ENCODE measurements at places on chromosomes 16 and 17. TPM values are rescaled to one million over a fixed set of nuclear protein-coding genes. Genes with fewer than 3 reads are reported as not detected.

Gene RPH3AL
- 1.3 TPM for total RNA-seq

Gene CIAO3
- total RNA-seq = 33.7 TPM

Gene CNGB1
- not detected for total RNA-seq

Gene TP53TG3
- total RNA-seq = not detected

Gene NAGS
- 0.21 TPM for total RNA-seq

Gene KRT24
- total RNA-seq = not detected

Gene LGALS9B
- total RNA-seq = not detected

Gene ZNF423
- total RNA-seq = not detected

Gene SHBG
- 0.40 TPM for total RNA-seq

GRCh38 chr16:74573622-74574021 lies 33.3 kb downstream of the GLG1 start:
- peaks cover 42% of the 10 kb centered on the region for H3K4me1 ChIP-seq
- no peaks in the 10 kb centered on the region for H3K36me3 ChIP-seq
- H3K27me3 ChIP-seq = no peaks in the 10 kb centered on the region
- no peak overlapping the region for H3K4me3 ChIP-seq
- H3K27ac ChIP-seq = peak overlapping the region; percentile 67

- H3K27ac ChIP-seq = peak overlapping the region; percentile 10
- H3K36me3 ChIP-seq = no peaks in the 10 kb centered on the region
- peaks cover 5% of the 10 kb centered on the region for H3K27me3 ChIP-seq
- H3K4me3 ChIP-seq = no peak overlapping the region
- no peaks in the 10 kb centered on the region for H3K4me1 ChIP-seq
- no peak for DNase-seq
These were observed 29.0 kb upstream of the ATP2C2 start for GRCh38 chr16:84339311-84339710.

DNA sequence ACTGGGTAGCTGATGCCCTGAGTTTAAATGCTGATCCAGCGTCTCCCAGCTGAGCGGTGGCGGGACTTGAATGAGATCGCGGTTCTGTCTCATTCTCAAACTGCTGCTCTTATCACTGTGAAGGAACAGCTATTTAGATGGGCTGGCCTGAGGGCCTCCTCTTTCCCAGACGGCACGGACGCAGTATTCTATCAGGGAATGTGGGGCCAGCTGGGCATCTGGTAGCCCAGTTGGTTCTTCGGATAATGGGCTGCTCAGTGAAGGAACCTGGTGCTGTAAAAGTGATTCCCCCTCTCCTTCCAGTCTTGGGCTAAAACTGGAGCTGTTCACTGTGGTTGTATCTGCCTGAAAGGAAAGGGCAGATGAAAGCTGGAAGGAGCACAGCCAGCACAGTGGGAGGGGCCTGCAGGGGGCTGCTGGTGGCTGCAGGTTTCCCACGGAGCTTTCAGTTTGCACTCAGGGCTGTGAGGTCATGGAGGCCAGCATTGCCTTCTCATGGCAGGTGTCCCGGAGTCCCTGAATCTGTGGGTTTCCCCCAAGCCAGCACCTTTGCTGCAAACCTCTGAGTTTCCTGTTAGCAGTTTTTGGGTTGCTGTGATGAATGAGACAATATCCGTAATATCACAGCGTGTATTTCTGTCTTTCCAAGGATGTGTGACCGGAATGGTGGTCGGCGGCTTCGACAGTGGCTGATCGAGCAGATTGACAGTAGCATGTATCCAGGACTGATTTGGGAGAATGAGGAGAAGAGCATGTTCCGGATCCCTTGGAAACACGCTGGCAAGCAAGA lies 3.6 kb downstream of the IRF8 start:
- H3K4me1 ChIP-seq = peaks cover 27% of the 10 kb centered on the region
- peaks cover 50% of the 10 kb centered on the region for H3K27me3 ChIP-seq
- no peak for DNase-seq
- peaks cover 2% of the 10 kb centered on the region for H3K36me3 ChIP-seq
- H3K4me3 ChIP-seq = peak overlapping the region; percentile 88

GRCh38 chr17:32520737-32521404 lies 34.1 kb downstream of the CDK5R1 start:
- DNase-seq = no peak
- peak overlapping the region; percentile 95 for H3K27ac ChIP-seq
- no peaks in the 10 kb centered on the region for H3K27me3 ChIP-seq
- no peaks in the 10 kb centered on the region for H3K36me3 ChIP-seq
- peaks cover 49% of the 10 kb centered on the region for H3K4me1 ChIP-seq

- H3K27ac ChIP-seq = no peak overlapping the region
- no peak for DNase-seq
- H3K36me3 ChIP-seq = no peaks in the 10 kb centered on the region
- H3K4me3 ChIP-seq = no peak overlapping the region
These were observed 131.9 kb downstream of the NPIPB5 start for GRCh38 chr16:22642416-22643088.

GRCh38 chr17:6492892-6493674 lies 48.8 kb downstream of the PIMREG start:
- H3K27ac ChIP-seq = no peak overlapping the region
- H3K4me3 ChIP-seq = no peak overlapping the region
- H3K36me3 ChIP-seq = no peaks in the 10 kb centered on the region
- peaks cover 15% of the 10 kb centered on the region for H3K4me1 ChIP-seq
- DNase-seq = no peak

DNA sequence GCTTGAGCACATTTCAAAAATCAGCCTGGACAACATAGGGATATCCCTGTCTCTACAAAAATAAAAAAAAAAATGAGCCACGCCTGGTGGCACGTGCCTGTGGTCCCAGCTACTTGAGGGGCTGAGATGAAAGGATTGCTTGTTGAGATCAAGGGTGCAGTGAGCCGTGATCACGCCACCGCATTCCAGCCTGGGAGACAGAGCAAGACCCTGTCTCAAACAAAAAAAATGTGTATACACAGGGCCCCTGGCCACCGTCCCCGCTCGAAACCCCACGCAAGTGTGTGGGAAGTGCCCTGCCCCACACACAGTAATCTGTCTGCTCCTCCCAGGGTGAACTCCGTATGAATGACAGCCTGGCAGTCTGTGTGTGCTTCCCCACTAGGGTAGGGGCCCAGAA lies 93.0 kb upstream of the RPL38 start:
- no peak for DNase-seq
- peaks cover 46% of the 10 kb centered on the region for H3K27me3 ChIP-seq
- H3K4me1 ChIP-seq = peaks cover under 1% of the 10 kb centered on the region
- H3K27ac ChIP-seq = no peak overlapping the region
- peaks cover 2% of the 10 kb centered on the region for H3K36me3 ChIP-seq

DNA sequence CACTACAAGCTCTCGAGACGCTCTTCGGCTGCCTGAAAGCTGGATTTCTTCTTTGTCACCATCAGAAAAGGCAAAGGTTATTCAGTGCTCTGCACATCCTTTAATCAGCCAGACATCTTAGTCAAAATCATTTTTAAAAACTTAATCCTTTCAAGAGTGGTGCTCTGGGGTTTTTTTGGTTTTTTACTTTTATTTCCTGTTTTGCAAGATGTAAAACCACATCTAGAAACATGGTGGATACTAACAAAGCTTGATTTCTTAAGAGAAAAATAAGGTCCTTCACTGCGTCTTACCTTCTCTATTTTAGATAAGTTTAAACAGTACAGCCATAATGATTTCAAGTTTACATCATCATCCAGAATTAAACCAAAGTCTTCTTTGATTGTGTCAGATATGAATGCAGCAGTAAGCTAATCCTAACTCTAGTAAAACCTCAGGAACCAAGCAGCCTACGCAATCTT lies 6.3 kb downstream of the ANKRD11 start:
- no peak for DNase-seq
- H3K27ac ChIP-seq = peak overlapping the region; percentile 97
- H3K4me3 ChIP-seq = peak overlapping the region; percentile 94
- H3K27me3 ChIP-seq = no peaks in the 10 kb centered on the region
- H3K36me3 ChIP-seq = peaks cover 2% of the 10 kb centered on the region

DNA sequence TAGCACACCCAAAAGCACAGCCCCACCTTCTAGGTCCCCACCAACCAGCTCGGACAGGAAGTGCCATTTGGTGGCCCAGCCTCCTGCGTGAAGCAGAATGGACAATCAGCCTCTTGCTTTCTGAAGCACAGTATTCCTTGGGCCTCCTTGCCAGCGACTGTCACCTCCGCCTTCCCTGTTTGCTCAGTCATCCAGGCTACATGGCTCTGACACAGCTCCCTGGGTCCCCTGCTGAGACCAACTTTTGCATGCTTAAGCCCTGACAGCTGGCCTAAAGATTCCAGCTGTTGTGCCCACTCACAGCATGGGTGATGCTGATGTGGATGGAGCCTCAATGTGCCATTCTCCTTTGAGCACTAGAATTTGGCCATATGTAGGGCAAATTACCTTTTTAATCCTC lies 4.5 kb upstream of the CACNG5 start:
- H3K27me3 ChIP-seq = peaks cover 65% of the 10 kb centered on the region
- H3K4me1 ChIP-seq = peaks cover 2% of the 10 kb centered on the region
- no peak overlapping the region for H3K4me3 ChIP-seq
- no peak for DNase-seq

- peak overlapping the region; percentile 98 for H3K27ac ChIP-seq
- no peak for DNase-seq
- H3K4me3 ChIP-seq = peak overlapping the region; percentile 96
These were observed 1.6 kb downstream of the NDUFB10 start for GRCh38 chr16:1960665-1961630.

GRCh38 chr16:1992704-1993317 lies 3.0 kb downstream of the SYNGR3 start:
- no peak for DNase-seq
- H3K4me1 ChIP-seq = peaks cover 7% of the 10 kb centered on the region
- no peaks in the 10 kb centered on the region for H3K36me3 ChIP-seq
- H3K4me3 ChIP-seq = no peak overlapping the region

- no peak overlapping the region for H3K4me3 ChIP-seq
- H3K36me3 ChIP-seq = no peaks in the 10 kb centered on the region
- no peak overlapping the region for H3K27ac ChIP-seq
- peaks cover 38% of the 10 kb centered on the region for H3K4me1 ChIP-seq
These were observed 108.1 kb downstream of the STX8 start for GRCh38 chr17:9467518-9467917.

GRCh38 chr17:29766796-29767327 lies 144.2 kb upstream of the CORO6 start:
- no peak overlapping the region for H3K27ac ChIP-seq
- H3K27me3 ChIP-seq = no peaks in the 10 kb centered on the region
- no peak overlapping the region for H3K4me3 ChIP-seq
- H3K4me1 ChIP-seq = peaks cover 3% of the 10 kb centered on the region

- no peaks in the 10 kb centered on the region for H3K27me3 ChIP-seq
- H3K4me3 ChIP-seq = no peak overlapping the region
- no peak overlapping the region for H3K27ac ChIP-seq
- no peaks in the 10 kb centered on the region for H3K36me3 ChIP-seq
- no peak for DNase-seq
- peaks cover 5% of the 10 kb centered on the region for H3K4me1 ChIP-seq
These were observed 27.8 kb downstream of the SOCS7 start for GRCh38 chr17:38379448-38379847.

DNA sequence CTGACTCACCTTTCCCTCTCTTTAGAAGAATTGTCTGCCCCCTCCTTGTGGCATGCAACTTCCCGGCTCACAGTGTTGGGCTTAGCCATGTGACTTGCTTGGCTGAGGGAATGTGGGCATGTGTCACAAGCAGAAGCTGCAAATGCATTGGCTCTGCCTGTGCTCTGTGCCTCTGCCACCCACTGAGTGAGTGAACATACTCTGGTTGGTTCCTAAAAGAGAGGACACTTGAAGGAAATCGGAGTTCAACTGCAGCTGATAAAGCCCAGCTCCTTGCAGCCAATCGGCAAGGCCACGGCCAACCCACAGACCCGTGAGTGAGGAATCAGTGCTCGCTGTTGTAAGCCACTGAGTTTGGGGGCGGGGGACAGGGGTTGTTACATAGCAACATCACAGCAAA lies 10.9 kb upstream of the GINS2 start:
- H3K4me1 ChIP-seq = no peaks in the 10 kb centered on the region
- no peak for DNase-seq
- H3K4me3 ChIP-seq = no peak overlapping the region
- peaks cover 19% of the 10 kb centered on the region for H3K27me3 ChIP-seq
- H3K27ac ChIP-seq = no peak overlapping the region
- no peaks in the 10 kb centered on the region for H3K36me3 ChIP-seq

DNA sequence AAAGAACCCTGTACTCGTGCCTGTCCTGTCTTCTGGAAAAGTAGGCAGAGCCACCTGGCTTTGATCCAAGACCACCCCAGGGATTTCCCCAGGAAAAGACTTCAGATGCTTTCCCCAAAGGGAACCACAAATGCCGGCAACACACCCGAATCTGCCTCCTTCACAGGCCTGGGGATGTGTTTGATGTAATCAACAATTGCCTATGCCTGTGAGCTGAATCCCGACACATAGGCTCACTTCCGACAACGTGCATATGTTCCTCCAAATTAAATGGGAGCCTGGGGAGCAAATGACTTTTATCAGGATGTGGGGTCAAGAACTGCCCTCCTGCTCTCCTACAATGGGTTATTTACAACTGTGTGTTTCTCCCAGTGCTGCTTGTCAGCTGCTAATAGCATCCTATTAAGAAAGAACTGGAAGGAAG lies 535.2 kb upstream of the CDH11 start:
- no peaks in the 10 kb centered on the region for H3K27me3 ChIP-seq
- no peaks in the 10 kb centered on the region for H3K4me1 ChIP-seq
- H3K36me3 ChIP-seq = no peaks in the 10 kb centered on the region
- no peak overlapping the region for H3K4me3 ChIP-seq
- DNase-seq = no peak
- H3K27ac ChIP-seq = no peak overlapping the region

DNA sequence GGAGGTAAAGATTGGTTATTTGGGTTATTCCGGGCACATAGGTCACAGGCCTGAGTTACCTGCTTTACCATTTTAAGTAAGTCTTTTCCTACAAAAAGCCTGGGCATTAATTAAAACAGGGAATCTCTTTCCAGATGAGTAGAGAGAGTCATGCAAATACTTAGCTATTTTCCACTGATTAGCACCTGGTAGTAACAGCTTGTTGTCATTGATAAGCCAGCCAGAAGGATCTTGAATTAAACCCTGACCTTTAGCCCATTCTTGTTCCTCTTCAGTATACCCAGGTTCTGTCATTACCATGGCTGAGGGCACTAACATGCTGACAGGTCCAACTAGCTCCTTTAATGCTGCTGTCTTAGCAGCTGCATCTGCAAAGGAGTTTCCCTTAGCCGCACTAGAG lies 44.4 kb upstream of the ARL4D start:
- H3K27ac ChIP-seq = no peak overlapping the region
- H3K27me3 ChIP-seq = no peaks in the 10 kb centered on the region
- no peak for DNase-seq
- no peaks in the 10 kb centered on the region for H3K36me3 ChIP-seq
- H3K4me3 ChIP-seq = no peak overlapping the region
- H3K4me1 ChIP-seq = peaks cover 26% of the 10 kb centered on the region

GRCh38 chr17:44065668-44066203 lies 735 bp downstream of the LSM12 start:
- H3K27me3 ChIP-seq = no peaks in the 10 kb centered on the region
- peaks cover 35% of the 10 kb centered on the region for H3K4me1 ChIP-seq
- H3K36me3 ChIP-seq = no peaks in the 10 kb centered on the region
- H3K27ac ChIP-seq = peak overlapping the region; percentile 96

GRCh38 chr17:64783556-64784352 lies 121.6 kb upstream of the SMURF2 start:
- H3K4me3 ChIP-seq = no peak overlapping the region
- no peaks in the 10 kb centered on the region for H3K36me3 ChIP-seq
- no peak for DNase-seq

DNA sequence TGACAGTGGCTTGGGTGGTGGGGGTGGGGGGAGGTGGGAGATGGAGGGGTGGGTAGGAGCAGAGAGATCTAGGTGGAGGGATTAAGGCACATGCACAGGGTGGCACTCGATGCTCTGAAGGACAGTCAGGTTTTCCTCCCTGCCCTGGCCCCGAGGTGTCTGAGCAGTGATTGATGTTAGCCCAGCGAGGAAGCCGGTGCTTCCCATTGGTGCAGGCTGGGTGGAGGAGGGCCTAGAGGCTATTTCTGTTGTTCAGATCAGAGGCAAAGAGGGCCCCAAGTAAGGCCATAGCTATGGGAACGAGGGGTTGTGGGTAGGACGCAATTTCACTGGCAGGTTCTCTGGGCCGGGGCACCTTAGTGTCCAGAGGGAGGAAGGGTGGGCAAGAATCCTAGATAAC lies 23.1 kb downstream of the CACNA1G start:
- DNase-seq = no peak
- peak overlapping the region; percentile 39 for H3K4me3 ChIP-seq
- no peak overlapping the region for H3K27ac ChIP-seq

Measured in T-helper 17 cell (primary cell).